ENCODE measurements at places on chromosomes 1 and 21. TPM values are rescaled to one million over a fixed set of nuclear protein-coding genes. Genes with fewer than 3 reads are reported as not detected.

NUF2 gene
- total RNA-seq, result 1.6 TPM

DNA sequence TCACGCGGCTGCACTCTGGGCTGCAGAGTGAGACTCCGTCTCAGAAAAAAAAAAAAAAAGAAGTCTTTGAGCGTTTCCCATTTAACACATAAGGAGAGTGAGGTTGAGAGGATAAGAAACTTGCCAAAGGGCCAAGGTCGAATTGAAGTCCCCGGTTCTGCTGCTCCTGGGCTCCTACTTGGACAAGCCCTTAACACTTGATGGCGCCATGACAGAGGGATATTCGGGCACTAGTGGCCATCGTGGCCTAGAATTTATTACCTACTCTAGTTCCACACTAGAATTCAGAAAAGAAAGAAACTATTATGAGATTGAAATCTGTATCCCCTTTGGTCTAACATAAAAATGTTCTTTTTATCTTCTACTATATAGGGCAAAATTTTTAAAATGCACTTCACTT, 65.7 kb upstream of the NEK2 start:
- no peak for DNase-seq

- no peak for DNase-seq
Observed at GRCh38 chr1:26046246-26047095, 553 bp upstream of the SLC30A2 start.

DNA sequence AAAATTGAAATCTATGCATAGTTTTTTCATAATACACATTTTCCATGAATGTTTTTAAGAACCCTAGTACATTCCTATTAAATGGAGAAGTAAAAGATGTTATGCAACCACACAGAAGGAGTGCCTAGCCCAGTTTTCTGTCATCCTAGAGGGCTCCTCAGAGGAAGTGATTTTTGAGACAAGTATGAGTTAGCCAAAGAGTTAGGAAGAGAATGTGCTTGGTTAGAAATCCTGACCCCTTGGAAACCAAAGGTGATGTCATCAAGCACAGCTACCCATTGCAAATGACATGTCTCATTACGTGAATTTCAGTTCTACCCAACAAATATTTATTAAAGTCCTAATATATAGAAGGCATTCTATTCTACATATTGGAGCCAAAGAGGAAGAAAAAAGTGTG, 88.9 kb upstream of the TNFSF4 start:
- DNase-seq, result no peak
